ENCODE measurements at places on chromosomes 5 and 9. TPM values are rescaled to one million over a fixed set of nuclear protein-coding genes. Genes with fewer than 3 reads are reported as not detected.

Gene GPR107
- 16.3 TPM for polyA plus RNA-seq

Gene LECT2
- polyA plus RNA-seq = not detected

Gene DEPDC1B
- 0.36 TPM for polyA plus RNA-seq

Gene CDH6
- 7.0 TPM for polyA plus RNA-seq

Gene HMCN2
- polyA plus RNA-seq = 0.98 TPM

Gene CYLC2
- not detected for polyA plus RNA-seq

Gene IRGM
- polyA plus RNA-seq = not detected

Gene C6
- 7.4 TPM for polyA plus RNA-seq

Gene PCDHB13
- polyA plus RNA-seq = 1.3 TPM

Gene STC2
- polyA plus RNA-seq = 3.2 TPM

Gene GPBP1
- polyA plus RNA-seq = 68.4 TPM

Gene CARTPT
- polyA plus RNA-seq = not detected

Gene LEAP2
- 1.3 TPM for polyA plus RNA-seq

Gene AJM1
- polyA plus RNA-seq = 0.93 TPM

Gene ARHGEF37
- 6.8 TPM for polyA plus RNA-seq
